ENCODE measurements at places on chromosomes 7 and 10.

DNA sequence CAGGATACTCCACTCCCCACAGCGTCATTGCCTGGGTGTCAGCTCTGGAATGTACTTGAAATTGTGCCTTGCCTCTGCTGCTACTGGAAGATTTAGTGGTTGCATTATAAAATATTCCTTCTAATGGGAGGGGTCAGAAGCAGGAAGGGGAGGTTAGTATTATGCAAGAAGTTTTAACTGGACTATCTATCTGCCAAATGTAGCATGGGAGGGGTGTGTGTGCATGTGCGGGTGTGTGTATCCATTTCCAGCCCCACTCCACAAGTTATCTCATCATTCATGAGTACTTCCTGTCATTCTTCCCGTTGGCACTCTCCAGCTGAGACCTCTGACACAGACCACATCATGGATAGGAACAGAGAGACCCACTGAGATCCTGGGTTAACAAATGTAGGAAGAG, 13.4 kb downstream of the MBL2 start:
- no peak overlapping the region for H3K27ac ChIP-seq
- no peak overlapping the region for H3K4me3 ChIP-seq
- no peaks in the 10 kb centered on the region for H3K36me3 ChIP-seq
- H3K4me1 ChIP-seq, result no peaks in the 10 kb centered on the region
- H3K27me3 ChIP-seq, result no peaks in the 10 kb centered on the region

DNA sequence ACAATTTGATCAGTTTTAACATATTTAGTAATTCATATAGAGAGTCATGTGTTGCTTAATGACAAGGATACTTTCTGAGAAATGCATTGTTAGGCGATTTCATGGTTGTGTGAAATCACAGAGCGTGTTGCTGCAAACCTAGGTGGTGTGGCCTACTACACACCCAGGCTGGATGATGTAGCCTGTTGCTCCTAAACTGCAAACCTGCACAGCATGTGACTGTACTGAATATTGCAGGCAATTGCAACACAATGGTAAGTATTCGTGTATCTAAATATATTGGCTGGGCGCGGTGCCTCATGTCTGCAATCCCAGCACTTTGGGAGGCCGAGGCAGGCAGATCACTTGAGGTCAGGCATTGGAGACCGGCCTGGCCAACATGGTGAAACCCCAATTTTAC, 73.7 kb upstream of the BAIAP2L1 start:
- H3K4me3 ChIP-seq, result no peak overlapping the region
- DNase-seq, result no peak
- no peaks in the 10 kb centered on the region for H3K36me3 ChIP-seq
- peaks cover 36% of the 10 kb centered on the region for H3K27me3 ChIP-seq
- H3K4me1 ChIP-seq, result peaks cover 9% of the 10 kb centered on the region

GRCh38 chr7:91019686-91020385, 244.4 kb upstream of the FZD1 start:
- no peaks in the 10 kb centered on the region for H3K36me3 ChIP-seq
- H3K27me3 ChIP-seq, result no peaks in the 10 kb centered on the region
- H3K4me3 ChIP-seq, result no peak overlapping the region
- DNase-seq, result no peak
- no peaks in the 10 kb centered on the region for H3K4me1 ChIP-seq

- no peak for DNase-seq
- no peaks in the 10 kb centered on the region for H3K27me3 ChIP-seq
- peaks cover 21% of the 10 kb centered on the region for H3K36me3 ChIP-seq
- peaks cover 29% of the 10 kb centered on the region for H3K4me1 ChIP-seq
- H3K4me3 ChIP-seq, result no peak overlapping the region
- no peak overlapping the region for H3K27ac ChIP-seq
Observed at GRCh38 chr7:1883031-1883761, 213.1 kb downstream of the ELFN1 start.

DNA sequence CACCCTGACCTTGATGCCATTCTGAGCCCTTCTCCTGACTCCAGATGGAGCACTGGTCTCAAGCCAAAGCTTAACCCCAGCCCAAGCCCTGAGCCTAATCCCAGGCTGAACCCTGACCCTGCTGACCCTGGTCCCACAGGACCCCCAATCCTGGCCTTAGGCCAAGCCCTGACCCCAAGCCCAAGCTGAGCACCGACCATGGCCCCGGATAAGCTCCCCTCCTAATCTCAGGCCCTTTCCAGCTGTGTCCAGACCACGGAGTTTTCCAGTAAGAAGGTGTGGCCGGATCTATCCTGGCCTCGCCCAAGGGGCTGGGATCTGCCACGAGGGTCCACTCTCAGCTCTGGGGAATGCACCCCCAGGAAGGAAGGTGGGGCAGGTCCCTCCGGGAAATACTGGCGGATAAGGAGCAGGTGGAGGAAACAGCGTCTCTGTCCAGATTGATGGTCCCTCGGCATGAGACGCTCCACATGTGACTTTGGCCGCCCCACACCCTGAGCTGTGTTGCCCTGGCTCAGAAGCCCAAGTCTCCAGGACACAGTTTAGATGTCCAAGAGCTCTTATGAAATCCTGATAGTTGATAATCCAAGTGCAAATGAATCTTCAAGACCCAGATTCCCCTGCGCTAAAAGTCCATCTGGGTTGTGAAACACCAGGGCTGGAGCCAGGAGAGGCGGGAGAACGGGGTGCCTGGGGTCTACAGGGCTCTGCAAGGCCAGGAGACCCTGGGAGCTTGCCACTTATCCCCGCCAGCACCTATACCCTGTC, 10.4 kb downstream of the ELN start:
- H3K36me3 ChIP-seq, result no peaks in the 10 kb centered on the region
- peaks cover 37% of the 10 kb centered on the region for H3K27me3 ChIP-seq
- H3K27ac ChIP-seq, result no peak overlapping the region
- DNase-seq, result no peak
- H3K4me3 ChIP-seq, result no peak overlapping the region
- no peaks in the 10 kb centered on the region for H3K4me1 ChIP-seq

DNA sequence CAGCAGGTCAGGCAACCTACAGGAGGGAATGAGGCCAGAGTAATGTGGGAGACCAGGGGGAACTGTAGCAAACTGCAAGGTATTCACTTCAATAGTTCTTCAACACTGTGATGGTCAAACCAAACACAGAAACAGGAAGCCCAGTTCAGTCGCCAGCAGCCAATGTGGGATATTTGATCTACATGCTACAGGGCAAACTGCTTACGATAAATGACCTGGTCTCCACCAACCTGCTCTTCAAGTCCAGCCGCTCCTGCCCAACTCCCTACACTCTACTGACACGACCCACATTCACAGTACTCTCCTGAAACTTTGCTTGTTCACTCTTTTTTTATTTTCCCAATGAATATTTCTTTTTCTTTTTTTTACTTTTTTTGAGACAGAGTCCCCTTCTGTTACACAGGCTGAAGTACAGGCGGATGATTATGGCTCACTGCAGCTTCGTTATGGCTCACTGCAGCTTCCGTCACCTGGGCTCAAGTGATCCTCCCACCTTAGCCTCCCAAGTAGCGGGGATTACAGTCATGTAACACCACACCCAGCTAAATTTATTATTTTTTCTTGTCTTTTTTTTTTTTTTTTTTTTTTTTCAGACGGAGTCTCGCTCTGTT, 42.1 kb downstream of the MDH2 start:
- H3K27ac ChIP-seq, result no peak overlapping the region
- DNase-seq, result no peak
- H3K4me3 ChIP-seq, result no peak overlapping the region
- H3K27me3 ChIP-seq, result no peaks in the 10 kb centered on the region

GRCh38 chr10:117264782-117265181, 23.9 kb downstream of the SLC18A2 start:
- no peak for DNase-seq
- no peaks in the 10 kb centered on the region for H3K36me3 ChIP-seq
- H3K27me3 ChIP-seq, result peaks cover 30% of the 10 kb centered on the region
- no peak overlapping the region for H3K4me3 ChIP-seq
- no peak overlapping the region for H3K27ac ChIP-seq

GRCh38 chr10:93074597-93075368, 1.1 kb downstream of the CYP26A1 start:
- H3K27me3 ChIP-seq, result peaks cover 70% of the 10 kb centered on the region
- no peak overlapping the region for H3K27ac ChIP-seq
- H3K4me3 ChIP-seq, result peak overlapping the region; percentile 40
- no peaks in the 10 kb centered on the region for H3K36me3 ChIP-seq
- no peaks in the 10 kb centered on the region for H3K4me1 ChIP-seq
- DNase-seq, result no peak

DNA sequence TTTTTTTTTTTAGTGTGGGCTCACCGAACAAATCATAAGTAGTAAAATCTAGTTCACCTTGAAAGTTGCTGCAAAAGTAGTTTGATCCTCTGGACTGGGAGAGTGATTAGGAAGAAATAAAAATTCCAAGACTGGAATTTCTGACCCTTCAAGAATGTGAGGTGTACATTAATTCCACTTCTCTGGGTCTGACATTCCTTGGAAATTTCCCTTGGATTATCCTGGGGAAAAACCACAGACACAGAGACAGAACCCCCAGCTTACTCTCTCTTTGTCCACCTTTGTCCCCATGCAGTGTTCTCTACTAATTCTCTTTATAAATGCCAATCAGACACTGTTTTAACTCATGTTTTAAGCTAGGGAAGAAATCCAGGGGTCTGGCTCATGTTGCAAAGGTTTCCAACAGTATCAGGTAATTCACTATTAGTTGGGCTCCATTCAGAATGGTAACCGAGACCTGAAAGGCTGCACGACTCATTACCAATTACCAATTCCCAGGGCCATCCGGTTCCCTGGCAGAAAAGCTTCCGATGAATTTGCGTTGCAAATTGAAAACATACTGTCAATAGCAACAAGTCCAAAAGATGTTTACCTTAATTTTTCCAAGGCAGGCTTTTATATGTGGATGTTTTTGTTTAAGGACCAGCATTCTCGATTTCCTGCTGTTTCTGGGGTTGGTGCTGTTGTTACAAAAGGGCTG, 86.3 kb downstream of the BAMBI start:
- DNase-seq, result no peak
- H3K27ac ChIP-seq, result no peak overlapping the region
- no peaks in the 10 kb centered on the region for H3K36me3 ChIP-seq
- no peaks in the 10 kb centered on the region for H3K4me1 ChIP-seq
- no peak overlapping the region for H3K4me3 ChIP-seq

DNA sequence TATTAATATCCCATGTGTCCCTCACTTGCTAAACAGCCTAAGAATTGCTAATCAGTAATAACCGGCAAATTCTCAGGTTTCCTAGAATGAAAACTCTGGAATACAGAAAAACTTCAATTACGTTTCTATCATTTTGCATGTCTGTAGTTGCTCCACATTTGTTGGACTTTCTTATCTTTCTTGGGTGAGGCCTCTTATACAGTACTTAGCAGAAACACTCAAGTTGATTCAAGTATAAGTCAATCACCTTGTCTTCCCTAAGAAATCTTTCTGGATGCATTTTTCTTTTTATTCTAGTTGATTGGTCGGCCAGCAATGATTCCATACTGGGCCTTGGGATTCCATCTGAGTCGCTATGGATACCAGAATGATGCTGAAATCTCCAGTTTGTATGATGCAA, 61.4 kb downstream of the MGAM2 start:
- H3K4me3 ChIP-seq, result no peak overlapping the region
- H3K27me3 ChIP-seq, result no peaks in the 10 kb centered on the region
- no peak overlapping the region for H3K27ac ChIP-seq
- no peaks in the 10 kb centered on the region for H3K4me1 ChIP-seq
- no peaks in the 10 kb centered on the region for H3K36me3 ChIP-seq

DNA sequence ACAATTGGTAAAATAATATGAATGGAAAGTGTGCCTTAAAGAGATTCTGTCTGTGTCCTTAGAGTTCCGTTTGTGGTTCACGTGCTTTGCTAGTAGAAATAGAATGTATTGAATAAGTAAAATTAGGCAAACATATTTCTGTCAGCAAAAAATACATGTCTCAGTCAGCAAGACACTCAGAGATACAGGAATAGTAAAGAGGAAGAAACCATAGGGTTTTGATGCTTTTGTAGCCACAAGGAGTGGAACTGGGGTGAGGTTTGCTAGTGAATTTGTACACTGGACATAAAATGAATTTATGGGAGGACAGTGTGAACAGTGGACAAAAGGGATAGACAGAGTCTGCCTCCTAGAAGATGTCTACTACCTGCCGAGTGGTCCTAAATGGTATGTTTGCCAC, 289.2 kb upstream of the NRP1 start:
- no peaks in the 10 kb centered on the region for H3K36me3 ChIP-seq
- no peak for DNase-seq
- H3K27me3 ChIP-seq, result no peaks in the 10 kb centered on the region
- H3K27ac ChIP-seq, result no peak overlapping the region
- no peak overlapping the region for H3K4me3 ChIP-seq
- no peaks in the 10 kb centered on the region for H3K4me1 ChIP-seq

- H3K27me3 ChIP-seq, result no peaks in the 10 kb centered on the region
Observed at GRCh38 chr10:128776673-128777252, 650.5 kb upstream of the MKI67 start.

GRCh38 chr7:80679921-80680907, 41.8 kb downstream of the CD36 start:
- H3K4me3 ChIP-seq, result no peak overlapping the region
- H3K4me1 ChIP-seq, result no peaks in the 10 kb centered on the region
- no peak overlapping the region for H3K27ac ChIP-seq
- H3K27me3 ChIP-seq, result no peaks in the 10 kb centered on the region
- no peak for DNase-seq

DNA sequence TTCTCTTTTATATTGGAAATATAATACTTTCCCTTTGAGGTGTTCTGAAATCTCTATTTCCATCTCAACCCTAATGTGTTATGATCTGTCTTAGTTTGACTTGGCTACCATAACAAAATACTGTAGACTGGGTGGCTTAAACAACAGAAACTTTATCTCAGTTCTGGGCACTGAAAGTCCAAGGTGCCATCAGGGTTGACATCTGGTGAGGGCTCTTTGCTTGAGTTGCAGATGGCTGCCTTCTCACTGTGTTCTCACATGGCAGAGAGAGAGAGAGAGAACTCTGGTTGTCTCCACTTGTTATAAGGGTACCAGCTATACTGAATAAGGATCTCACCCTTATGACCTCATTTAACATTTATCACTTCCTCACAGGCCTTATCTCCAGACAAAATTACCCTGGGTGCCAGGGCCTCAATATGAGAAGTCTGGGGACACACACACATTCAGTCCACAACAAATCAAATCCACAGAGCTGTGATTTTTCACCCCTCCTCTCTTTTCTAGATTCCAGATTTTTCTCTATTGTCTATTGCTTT, 104.5 kb downstream of the SRI start:
- no peaks in the 10 kb centered on the region for H3K27me3 ChIP-seq
- H3K27ac ChIP-seq, result no peak overlapping the region
- no peak for DNase-seq
- no peaks in the 10 kb centered on the region for H3K36me3 ChIP-seq
- H3K4me3 ChIP-seq, result no peak overlapping the region
- H3K4me1 ChIP-seq, result no peaks in the 10 kb centered on the region

- no peak overlapping the region for H3K27ac ChIP-seq
- H3K36me3 ChIP-seq, result no peaks in the 10 kb centered on the region
- no peak overlapping the region for H3K4me3 ChIP-seq
- no peak for DNase-seq
- H3K27me3 ChIP-seq, result no peaks in the 10 kb centered on the region
Observed at GRCh38 chr10:45439365-45439764, 65.3 kb downstream of the ALOX5 start.

- H3K4me1 ChIP-seq, result no peaks in the 10 kb centered on the region
- H3K4me3 ChIP-seq, result no peak overlapping the region
- H3K36me3 ChIP-seq, result no peaks in the 10 kb centered on the region
Observed at GRCh38 chr7:66697449-66698438, 42.8 kb upstream of the RABGEF1 start.

GRCh38 chr10:27998178-27998953, 513 bp downstream of the ODAD2 start:
- no peak overlapping the region for H3K27ac ChIP-seq
- no peak for DNase-seq
- H3K27me3 ChIP-seq, result no peaks in the 10 kb centered on the region
- no peaks in the 10 kb centered on the region for H3K36me3 ChIP-seq
- H3K4me1 ChIP-seq, result peaks cover 10% of the 10 kb centered on the region
